MM.1S (cell line): ENCODE measurements at places on chromosomes 6 and 20.

DNA sequence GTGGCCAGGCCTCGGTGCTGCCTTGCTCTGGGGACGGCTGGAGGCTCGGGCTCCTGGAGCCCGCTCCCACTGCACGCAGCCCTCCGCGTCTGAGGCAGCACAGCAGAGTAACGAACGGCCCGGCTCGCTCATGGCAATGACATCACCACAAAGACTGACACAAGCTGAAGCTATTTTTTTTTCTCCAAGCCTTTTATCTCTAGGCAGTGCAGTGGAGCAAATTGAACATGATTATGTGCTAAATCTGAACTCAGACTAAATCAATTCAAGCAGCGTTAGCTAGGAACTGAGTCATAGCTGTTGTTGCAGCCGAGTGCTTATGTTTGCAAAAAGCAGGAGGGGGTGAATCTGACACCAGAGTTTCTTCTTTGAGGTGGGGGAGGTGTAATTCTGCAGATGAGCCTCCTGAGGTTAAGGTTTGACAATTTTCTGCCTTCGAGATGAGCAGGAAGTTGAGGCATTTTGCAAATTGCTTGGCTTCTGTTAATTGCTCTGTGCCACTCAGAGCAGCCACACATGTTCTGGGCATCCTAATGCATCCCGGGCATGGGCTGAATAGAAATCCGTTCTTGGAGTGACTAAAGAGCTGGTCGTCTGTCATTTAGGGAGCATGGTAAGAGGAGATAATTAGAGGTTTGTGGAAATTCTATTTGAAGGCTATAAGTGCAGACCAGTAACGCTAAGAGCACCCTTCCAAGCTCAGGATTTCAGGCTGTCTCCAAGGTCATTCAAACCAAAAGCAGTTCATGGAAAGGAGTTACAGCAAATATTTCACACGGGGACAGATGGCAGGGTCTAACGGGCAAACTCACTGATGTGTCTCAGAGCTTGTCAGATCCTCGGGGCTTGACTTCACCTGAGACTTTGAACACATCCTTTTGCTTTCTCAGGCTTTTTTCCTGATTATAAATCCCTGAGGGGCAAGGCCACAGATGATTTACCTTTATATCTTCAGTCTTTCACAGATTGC lies 155.1 kb upstream of the ENPP5 start:
- no peak overlapping the region for H3K4me3 ChIP-seq
- H3K36me3 ChIP-seq = no peaks in the 10 kb centered on the region
- no peaks in the 10 kb centered on the region for H3K4me1 ChIP-seq
- no peak for DNase-seq

DNA sequence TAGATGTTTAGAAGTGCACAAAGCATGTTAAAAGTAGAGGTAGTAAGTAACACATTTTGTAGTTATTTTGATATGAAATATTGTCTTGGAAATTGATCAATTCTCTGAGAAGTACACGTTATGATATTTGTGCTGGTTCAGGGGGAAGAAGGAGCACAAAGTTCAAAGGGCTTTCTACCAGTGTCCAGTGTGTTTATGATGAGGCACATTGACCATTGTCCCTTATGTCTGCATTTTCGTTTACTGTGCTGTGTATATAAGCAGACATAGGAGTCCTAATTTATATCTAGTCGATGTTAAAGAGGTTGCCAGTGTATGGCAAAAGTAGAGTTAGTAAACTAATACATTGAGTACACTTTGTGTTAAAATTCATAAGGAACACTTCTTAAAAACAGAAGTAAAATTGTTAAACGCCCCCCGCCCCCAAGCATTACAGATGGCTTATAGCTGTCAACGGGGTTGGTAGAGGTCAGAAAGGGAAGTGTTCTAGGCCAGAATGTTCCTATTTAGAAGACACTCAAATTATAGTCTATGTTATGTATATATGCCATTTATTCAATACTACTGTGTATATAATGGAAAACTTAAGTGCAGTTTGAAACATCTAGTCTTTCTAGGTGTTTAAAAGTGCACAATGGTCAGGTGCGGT lies 13.3 kb upstream of the HMGN4 start:
- no peak overlapping the region for H3K27ac ChIP-seq
- H3K4me3 ChIP-seq = no peak overlapping the region
- H3K36me3 ChIP-seq = no peaks in the 10 kb centered on the region
- peaks cover 7% of the 10 kb centered on the region for H3K4me1 ChIP-seq
- DNase-seq = no peak

GRCh38 chr6:12803486-12803885 lies 86.9 kb downstream of the PHACTR1 start:
- no peak for DNase-seq
- H3K27ac ChIP-seq = no peak overlapping the region
- H3K27me3 ChIP-seq = no peaks in the 10 kb centered on the region

DNA sequence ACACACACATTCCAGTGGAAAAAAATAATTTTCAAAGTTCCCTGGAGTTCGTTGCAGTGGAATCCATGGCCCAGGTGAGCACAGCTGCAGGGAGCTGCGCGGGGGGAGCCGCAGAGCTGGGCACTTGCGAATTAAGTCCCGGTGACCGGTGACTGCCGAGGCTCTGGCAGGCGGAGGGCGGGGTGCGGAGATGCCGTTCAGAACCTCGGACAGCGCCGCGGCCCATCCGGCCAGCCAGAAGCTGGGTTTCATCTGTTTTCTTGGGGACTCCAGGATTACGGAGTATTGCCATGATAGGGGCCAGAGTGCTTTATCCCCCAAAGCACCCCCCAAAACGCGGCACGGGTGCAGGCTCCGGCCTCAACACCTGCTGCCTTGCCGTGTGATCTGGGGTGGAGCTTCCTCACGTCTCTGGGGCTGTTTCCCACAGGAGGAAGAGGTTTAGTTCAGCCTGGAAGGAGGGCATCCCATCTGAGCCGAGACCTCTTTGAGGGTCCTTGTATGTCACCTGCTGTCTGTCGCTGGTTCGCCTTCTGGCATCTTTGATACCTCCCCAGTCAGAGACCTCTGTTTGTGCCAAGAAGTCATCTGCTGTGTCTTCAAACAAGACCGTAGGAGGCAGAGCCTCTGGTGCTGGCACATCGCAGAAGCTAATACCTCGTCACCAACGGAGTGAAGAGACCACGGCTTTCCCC lies 99.4 kb downstream of the YTHDF1 start:
- H3K27ac ChIP-seq = no peak overlapping the region
- H3K27me3 ChIP-seq = peaks cover 89% of the 10 kb centered on the region
- no peak for DNase-seq
- H3K4me3 ChIP-seq = no peak overlapping the region

DNA sequence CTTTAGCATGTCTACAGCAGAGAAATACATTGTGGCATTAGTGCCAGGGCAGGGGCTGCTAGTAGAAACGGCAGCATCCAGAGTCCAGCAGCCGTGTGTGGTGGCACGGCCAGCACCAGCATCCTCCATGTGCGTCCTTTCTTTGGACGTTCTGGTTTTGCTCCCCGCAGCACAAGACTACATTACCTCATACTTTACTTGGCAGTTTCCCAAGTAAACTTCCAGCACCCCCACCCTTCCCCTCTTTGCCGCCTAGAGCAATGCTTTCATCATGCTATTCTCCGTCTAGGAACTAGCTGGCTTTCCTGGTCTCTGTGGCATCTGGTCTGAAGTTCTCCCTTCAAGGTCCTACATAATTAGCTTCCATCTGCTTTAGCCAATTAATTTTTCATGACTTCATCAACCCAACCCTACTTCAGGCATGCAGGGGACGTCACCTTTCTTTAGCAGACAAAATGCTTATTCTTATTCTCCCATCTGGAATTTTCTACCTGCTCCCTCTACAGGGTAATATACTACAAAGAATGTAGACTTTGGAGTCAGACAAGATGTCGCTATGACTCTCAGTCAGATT lies 67.6 kb downstream of the BLOC1S5 start:
- peaks cover 9% of the 10 kb centered on the region for H3K4me1 ChIP-seq
- H3K27me3 ChIP-seq = no peaks in the 10 kb centered on the region
- no peak for DNase-seq
- no peaks in the 10 kb centered on the region for H3K36me3 ChIP-seq
- no peak overlapping the region for H3K27ac ChIP-seq

- H3K27me3 ChIP-seq = no peaks in the 10 kb centered on the region
- no peaks in the 10 kb centered on the region for H3K36me3 ChIP-seq
- peak overlapping the region; percentile 90; the same call in 1 of the 2 replicates for H3K27ac ChIP-seq
- H3K4me1 ChIP-seq = peaks cover 39% of the 10 kb centered on the region
Observed at GRCh38 chr6:11380969-11381744, 148.7 kb upstream of the NEDD9 start.

DNA sequence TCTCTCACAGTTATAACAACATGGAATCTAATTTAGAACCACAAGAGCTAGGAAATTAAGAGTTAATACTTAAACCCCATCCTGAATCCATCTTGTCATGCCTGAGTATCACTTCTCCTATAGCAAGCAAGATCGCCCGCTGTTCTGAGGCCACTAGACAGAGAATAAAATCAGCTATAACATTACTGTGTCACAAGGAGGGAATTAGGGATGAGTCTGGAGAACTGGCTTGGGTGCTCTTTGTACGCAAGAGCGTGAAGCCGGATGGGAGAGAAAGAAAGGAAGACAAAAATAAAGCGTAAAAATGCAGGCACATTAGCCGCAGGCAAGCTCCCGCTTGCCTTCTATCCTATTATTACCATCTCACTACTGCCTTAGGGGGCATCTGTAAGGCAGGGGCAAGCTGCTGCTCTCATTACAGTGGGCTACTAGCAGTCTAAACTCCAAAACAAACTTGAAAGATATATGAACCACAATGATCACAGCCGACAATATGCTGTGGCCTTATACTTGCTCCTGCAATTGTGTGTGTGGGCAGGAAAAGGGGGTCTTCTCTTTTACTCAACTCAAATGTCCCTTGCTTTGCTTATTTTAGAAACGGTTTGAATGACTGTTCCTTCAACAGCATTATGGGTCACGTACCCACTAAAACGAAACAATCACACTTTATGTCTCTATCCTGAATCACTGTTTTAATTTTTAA lies 81.9 kb downstream of the GJA10 start:
- DNase-seq = no peak
- peaks cover 28% of the 10 kb centered on the region for H3K4me1 ChIP-seq
- no peaks in the 10 kb centered on the region for H3K36me3 ChIP-seq
- no peaks in the 10 kb centered on the region for H3K27me3 ChIP-seq
- H3K27ac ChIP-seq = no peak overlapping the region

DNA sequence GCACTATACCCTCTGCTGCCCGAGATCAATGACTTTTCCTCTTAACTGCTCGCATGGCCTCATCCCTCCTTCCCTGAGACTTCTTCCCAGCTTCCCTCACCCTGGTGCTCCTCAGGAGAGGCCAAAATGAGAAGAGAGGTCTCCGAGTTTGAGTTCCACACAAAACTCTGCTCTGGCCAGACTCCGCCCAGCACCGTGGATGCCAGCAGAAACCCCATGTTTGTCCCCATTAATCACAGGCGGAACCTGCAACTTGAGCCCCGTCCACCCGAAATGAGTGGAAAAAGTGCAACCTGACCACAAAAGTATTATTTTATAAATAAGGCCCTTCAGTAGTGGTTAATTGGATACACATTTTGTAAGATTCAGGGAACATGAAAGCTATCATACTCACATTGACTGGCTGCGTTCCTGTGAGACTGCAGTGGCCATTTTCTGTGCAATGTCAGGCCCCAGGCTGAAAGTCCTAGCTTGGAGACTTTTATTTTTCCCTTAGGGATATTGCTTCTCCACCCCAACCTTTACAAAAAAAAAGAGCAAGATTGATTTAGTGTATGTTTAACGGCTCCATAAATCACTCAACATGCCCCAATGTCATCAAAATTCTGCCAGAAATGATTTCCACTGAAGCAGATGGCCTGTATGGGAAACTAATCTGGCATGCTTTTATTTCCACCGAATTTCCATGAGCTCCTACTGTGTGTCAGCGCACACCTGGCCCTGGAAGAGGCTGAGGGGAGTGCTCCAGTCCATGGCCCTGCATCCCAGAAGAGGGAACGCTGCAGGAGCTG lies 134.6 kb downstream of the BMP7 start:
- no peak overlapping the region for H3K4me3 ChIP-seq
- no peaks in the 10 kb centered on the region for H3K36me3 ChIP-seq
- no peaks in the 10 kb centered on the region for H3K4me1 ChIP-seq
- DNase-seq = no peak

DNA sequence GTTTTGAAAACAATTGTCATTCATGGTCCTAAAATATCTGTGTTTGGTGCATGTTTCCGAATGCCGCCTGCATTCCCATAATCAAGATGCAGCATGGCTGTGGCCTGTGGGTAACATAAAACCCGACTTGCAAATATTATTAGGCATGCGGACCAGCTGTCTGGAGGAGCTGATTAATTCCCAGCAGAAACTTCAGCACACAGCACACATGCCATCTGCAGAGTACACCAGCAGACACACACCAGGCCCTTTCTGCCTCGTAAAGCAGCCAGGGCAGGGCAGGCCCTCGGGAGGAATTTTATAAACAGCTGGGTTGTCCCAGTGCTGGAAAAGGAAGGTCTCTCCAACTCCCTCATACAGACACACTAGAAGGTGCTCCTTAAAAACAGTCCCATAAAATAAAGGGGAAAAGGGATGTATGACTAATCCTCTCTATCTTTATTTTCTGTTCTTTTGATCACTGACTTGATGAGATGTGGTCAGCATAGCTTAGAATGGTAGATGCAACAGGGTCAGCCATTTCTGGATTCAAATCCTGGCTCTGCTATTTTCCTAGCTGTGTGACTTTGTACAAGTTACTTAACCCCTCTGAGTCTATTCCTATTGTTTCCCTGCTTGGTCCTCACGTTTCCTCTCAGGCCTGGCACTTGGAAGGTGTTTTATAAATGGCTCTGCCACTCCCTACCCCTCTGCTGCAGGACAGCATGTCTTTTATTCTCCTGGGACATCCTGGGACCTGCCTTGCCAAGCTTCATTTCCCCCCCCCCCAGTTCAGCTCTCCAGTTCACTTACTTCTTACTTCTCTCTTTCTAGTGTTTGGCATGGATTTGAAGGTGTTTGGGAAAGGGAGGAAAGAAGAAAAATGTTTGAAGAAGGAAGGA lies 85.9 kb upstream of the TRAF3IP2 start:
- H3K27ac ChIP-seq = no peak overlapping the region
- DNase-seq = no peak
- no peak overlapping the region for H3K4me3 ChIP-seq
- H3K27me3 ChIP-seq = no peaks in the 10 kb centered on the region

- H3K36me3 ChIP-seq = no peaks in the 10 kb centered on the region
- H3K27ac ChIP-seq = peak overlapping the region; percentile 67; the same call in 1 of the 2 replicates
- peaks cover 28% of the 10 kb centered on the region for H3K4me1 ChIP-seq
- peak; percentile 77 for DNase-seq
Observed at GRCh38 chr6:30722280-30723112, 2.3 kb downstream of the TUBB start.

- no peaks in the 10 kb centered on the region for H3K36me3 ChIP-seq
- peaks cover 50% of the 10 kb centered on the region for H3K4me1 ChIP-seq
- no peak overlapping the region for H3K27ac ChIP-seq
- H3K27me3 ChIP-seq = no peaks in the 10 kb centered on the region
Observed at GRCh38 chr20:25290646-25291431, 43.0 kb downstream of the PYGB start.

GRCh38 chr6:25369036-25369432 lies 89.9 kb downstream of the CARMIL1 start:
- no peak for DNase-seq
- no peaks in the 10 kb centered on the region for H3K27me3 ChIP-seq
- H3K4me1 ChIP-seq = peaks cover 51% of the 10 kb centered on the region
- peak overlapping the region; percentile 59 for H3K4me3 ChIP-seq
